Naive thymus-derived CD8-positive, alpha-beta T cell (primary cell): ENCODE measurements at places on chromosomes 11 and 22.

DNA sequence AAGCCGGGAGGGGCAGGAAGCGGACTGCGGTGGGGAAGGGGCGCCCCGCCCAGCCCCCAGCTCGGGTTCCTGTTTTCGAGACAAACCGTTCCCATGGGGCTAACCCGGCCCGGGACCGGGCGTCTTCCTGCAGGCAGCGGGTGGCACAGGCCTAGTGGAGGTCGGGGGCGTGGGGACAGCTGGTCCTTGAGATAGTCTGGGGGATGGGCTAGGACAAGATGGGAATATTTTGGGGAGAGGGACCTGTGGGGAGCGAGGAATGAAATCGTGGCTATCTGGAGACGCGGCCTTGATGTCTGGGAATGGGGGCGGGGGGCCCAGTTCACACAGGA, 1.2 kb upstream of the RASGRP2 start:
- H3K36me3 ChIP-seq, result peaks cover 32% of the 10 kb centered on the region
- H3K27me3 ChIP-seq, result peaks cover 2% of the 10 kb centered on the region
- peak; percentile 72 for DNase-seq
- peak overlapping the region; percentile 99 for H3K27ac ChIP-seq
- peaks cover 28% of the 10 kb centered on the region for H3K4me1 ChIP-seq
- peak overlapping the region; percentile 100 for H3K4me3 ChIP-seq

GRCh38 chr11:117822074-117823033, 2.2 kb downstream of the FXYD2 start:
- H3K27me3 ChIP-seq, result no peaks in the 10 kb centered on the region
- peak overlapping the region; percentile 59 for H3K27ac ChIP-seq
- H3K4me3 ChIP-seq, result peak overlapping the region; percentile 54
- peaks cover 3% of the 10 kb centered on the region for H3K36me3 ChIP-seq
- DNase-seq, result peak; percentile 43

- H3K27me3 ChIP-seq, result no peaks in the 10 kb centered on the region
- peak overlapping the region; percentile 93 for H3K27ac ChIP-seq
- H3K36me3 ChIP-seq, result no peaks in the 10 kb centered on the region
- peak; percentile 41 for DNase-seq
These were observed 1.4 kb upstream of the DPP3 start for GRCh38 chr11:66478729-66479393.

- H3K4me3 ChIP-seq, result no peak overlapping the region
- no peaks in the 10 kb centered on the region for H3K27me3 ChIP-seq
- no peak for DNase-seq
- peaks cover 14% of the 10 kb centered on the region for H3K4me1 ChIP-seq
- H3K27ac ChIP-seq, result no peak overlapping the region
These were observed 2.9 kb downstream of the THYN1 start for GRCh38 chr11:134250246-134250645.

GRCh38 chr11:16841481-16841880, 103.0 kb downstream of the C11orf58 start:
- no peaks in the 10 kb centered on the region for H3K27me3 ChIP-seq
- H3K36me3 ChIP-seq, result no peaks in the 10 kb centered on the region
- no peak overlapping the region for H3K4me3 ChIP-seq

DNA sequence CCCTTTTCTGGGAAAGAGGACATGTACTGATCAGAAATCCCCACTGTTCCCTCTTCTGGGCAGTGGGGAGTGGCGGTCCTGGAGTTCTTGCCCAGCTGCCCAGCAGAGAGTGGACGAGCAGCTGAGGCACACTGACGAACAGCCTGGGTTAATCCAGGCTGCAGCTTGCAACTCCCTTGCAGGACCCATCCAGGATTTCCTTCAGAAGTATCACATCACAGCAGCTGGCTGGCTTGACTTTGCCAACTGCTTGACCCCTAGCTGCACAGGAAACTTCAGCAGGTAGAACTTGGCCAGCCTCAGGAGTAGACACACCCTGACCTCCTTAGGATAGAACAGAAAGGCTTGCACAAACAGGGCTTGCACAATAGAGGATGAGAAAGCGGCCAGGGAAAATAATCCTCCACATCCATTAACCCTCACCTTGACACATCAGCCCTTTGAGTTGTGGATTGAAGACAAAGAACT, 27.9 kb upstream of the FZD4 start:
- no peak for DNase-seq
- no peaks in the 10 kb centered on the region for H3K4me1 ChIP-seq
- no peak overlapping the region for H3K27ac ChIP-seq
- H3K27me3 ChIP-seq, result no peaks in the 10 kb centered on the region
- no peaks in the 10 kb centered on the region for H3K36me3 ChIP-seq

- no peak for DNase-seq
- H3K27me3 ChIP-seq, result no peaks in the 10 kb centered on the region
- no peak overlapping the region for H3K27ac ChIP-seq
- H3K36me3 ChIP-seq, result no peaks in the 10 kb centered on the region
- H3K4me3 ChIP-seq, result no peak overlapping the region
- H3K4me1 ChIP-seq, result peaks cover 8% of the 10 kb centered on the region
These were observed 29.7 kb downstream of the GNB1L start for GRCh38 chr22:19824926-19825339.

GRCh38 chr11:4851033-4851432, 2.0 kb upstream of the OR51S1 start:
- H3K4me3 ChIP-seq, result no peak overlapping the region
- H3K27ac ChIP-seq, result no peak overlapping the region

DNA sequence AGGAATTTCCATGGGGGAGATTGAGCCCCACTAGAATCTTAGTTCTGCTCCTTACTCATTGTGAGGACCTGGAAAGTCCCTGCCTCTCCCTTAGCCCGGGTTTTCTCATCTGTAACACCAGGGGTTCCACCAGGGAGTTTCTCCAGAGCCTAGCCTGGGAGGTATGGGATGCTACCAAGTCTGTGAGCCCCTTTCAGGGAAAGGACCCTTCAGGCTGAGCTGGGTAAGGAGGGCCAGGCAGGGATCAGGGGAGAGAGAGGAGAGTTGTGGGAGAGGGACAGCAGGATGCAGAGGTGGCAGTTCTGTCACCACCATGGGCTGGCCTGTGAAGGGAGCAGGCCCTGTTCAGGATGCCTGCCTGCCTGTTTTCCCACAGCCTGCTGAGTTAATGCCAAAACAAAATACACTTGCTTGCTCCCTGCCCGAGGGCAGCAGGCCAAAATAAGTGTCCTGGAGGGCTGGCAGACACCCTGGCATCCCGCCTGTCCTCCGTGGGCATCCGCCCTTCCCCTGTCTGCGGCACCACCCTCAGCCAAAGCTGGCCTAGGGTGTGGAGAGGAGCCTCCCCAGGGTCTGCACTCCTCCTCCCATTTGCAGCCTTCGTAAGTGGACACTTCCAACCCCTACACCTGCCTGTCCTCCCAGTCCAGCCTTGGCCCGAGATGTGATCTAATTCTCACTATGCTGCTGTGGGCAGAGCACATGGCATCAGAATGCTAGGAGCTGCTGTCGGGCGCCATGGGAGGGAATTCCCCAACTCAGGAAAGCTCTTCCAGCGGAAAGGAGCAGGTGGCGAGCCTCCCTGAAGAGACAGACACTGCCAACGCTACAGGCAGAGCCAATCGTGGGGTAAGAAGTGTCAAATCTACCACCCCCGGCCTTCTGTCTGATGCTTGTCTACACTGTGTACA, 5.9 kb upstream of the FCHSD2 start:
- H3K27me3 ChIP-seq, result no peaks in the 10 kb centered on the region
- H3K4me1 ChIP-seq, result peaks cover 91% of the 10 kb centered on the region
- DNase-seq, result no peak
- H3K36me3 ChIP-seq, result no peaks in the 10 kb centered on the region
- H3K27ac ChIP-seq, result no peak overlapping the region

DNA sequence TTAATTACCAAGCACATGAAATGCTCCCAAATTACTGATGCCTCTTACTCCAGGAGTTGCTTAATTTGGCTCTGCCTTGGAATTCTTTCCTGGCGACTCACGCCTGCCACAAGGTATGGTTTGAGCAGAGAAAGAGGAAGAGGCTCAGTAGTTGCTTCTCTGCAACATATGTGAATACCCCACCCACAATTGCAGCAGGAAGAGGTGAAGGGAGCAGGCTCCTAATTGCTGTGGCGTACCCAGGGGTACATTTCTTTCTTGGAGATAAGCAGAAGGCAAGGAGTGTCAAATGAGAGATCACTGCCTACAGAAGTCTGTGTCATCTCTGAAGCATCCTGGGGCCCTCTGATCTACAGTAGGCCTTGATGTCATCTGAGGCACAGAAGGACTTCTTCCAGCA, 10.6 kb upstream of the NNMT start:
- H3K27ac ChIP-seq, result no peak overlapping the region
- H3K27me3 ChIP-seq, result no peaks in the 10 kb centered on the region
- DNase-seq, result no peak
- H3K36me3 ChIP-seq, result no peaks in the 10 kb centered on the region
- no peaks in the 10 kb centered on the region for H3K4me1 ChIP-seq

GRCh38 chr11:116641561-116642045, 131.2 kb downstream of the BUD13 start:
- no peak overlapping the region for H3K27ac ChIP-seq
- H3K4me3 ChIP-seq, result no peak overlapping the region
- no peaks in the 10 kb centered on the region for H3K4me1 ChIP-seq

- peaks cover 10% of the 10 kb centered on the region for H3K27me3 ChIP-seq
- H3K4me1 ChIP-seq, result no peaks in the 10 kb centered on the region
- no peak overlapping the region for H3K27ac ChIP-seq
- no peak for DNase-seq
These were observed 57.3 kb downstream of the TP53I11 start for GRCh38 chr11:44893308-44893822.

- H3K4me1 ChIP-seq, result no peaks in the 10 kb centered on the region
- H3K27ac ChIP-seq, result no peak overlapping the region
- H3K36me3 ChIP-seq, result no peaks in the 10 kb centered on the region
- no peak for DNase-seq
These were observed 16.4 kb upstream of the OR5AL1 start for GRCh38 chr11:56396047-56396446.

DNA sequence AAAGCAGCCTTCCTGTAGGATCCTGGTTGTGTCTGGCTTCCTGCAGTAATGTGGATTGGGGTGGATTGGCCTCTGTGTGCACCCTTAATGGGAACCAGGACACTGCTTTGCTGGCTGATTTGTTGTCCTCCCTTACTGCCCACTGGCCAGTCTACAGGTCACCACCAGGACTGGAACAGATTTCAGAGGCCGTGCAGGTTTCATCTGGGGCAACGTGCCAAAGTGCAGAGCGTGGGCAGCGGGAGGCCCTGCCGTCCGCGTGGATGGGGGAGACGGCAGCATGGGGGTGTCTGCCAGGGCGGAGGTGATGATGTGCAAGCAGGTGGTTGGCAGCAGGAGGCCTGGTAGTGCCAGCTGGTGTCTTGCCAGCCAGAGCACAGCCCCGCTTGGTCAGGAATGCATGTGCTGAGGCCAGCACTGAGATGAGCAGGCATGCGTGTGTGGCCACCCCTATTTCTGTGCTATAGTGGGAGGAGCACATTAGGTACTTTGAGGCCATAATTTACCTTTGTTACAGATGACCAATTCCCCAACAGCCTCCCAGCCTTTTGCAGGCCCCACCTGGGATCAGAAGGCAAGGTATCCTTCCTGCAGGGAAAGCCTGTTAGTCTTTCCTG, 24.3 kb downstream of the BCR start:
- DNase-seq, result no peak
- peaks cover 40% of the 10 kb centered on the region for H3K36me3 ChIP-seq
- no peak overlapping the region for H3K27ac ChIP-seq
- no peak overlapping the region for H3K4me3 ChIP-seq
- H3K27me3 ChIP-seq, result no peaks in the 10 kb centered on the region

DNA sequence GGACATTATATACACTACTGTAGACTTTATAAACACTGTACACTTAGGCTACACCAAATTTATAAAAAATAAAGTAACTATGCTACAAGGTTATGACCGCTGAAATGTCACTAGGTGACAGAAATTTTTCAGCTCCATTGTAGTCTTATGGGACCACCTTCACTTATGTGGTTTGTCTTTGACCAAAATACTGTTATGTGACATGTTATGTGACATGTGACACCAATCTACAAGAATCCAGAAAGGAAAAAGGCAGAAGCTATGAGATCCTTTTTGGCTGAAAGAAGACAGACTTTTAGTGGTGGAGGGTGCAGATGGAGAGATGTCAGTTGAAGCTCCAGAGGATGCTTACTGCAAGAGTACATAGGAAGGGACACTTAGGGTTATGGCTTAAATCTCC, 1378.4 kb upstream of the TENM4 start:
- H3K4me3 ChIP-seq, result no peak overlapping the region
- H3K4me1 ChIP-seq, result peaks cover 3% of the 10 kb centered on the region
- DNase-seq, result no peak
- H3K27ac ChIP-seq, result no peak overlapping the region
- no peaks in the 10 kb centered on the region for H3K27me3 ChIP-seq
- H3K36me3 ChIP-seq, result no peaks in the 10 kb centered on the region

GRCh38 chr11:93407777-93408401, 77.3 kb downstream of the DEUP1 start:
- H3K27ac ChIP-seq, result no peak overlapping the region
- H3K27me3 ChIP-seq, result no peaks in the 10 kb centered on the region
- no peaks in the 10 kb centered on the region for H3K4me1 ChIP-seq

DNA sequence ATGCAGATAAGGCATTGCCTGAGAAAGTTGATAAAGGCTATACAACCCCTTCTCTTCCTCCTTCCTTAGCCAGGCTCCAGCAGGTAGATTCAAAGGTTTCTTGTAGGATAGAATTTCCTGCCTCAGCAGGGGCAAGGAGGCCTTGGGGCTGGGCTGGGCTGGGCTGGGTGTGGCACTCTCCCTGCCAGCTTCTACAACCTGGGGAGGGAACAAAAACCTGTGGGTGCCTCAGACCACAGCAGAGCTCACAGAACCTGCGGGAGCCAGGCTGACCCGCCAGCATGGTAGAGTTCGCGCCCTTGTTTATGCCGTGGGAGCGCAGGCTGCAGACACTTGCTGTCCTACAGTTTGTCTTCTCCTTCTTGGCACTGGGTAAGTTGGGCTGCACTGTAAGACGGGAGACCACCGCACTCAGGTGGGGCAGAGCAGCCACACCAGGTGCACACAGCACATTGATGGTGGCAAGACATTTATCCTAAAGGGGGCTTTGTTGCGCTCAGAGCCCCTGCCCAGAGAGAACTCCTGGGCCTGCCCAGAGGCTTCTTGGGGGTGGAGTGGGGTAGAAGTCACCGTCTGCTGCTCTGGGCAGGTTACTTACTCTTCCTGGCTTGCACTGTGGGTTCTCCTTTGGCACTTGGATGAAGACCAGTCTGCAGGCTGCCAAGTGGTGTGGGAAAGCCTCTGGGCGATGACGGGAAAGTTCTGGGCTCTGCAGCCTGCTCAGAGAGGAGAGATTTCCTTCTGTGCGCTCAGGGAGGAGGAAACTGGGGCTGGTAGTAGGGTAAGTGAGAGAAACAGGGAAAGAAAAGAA, at the start of gene MOGAT2:
MOGAT2 (plus strand) TSS at position 231 of the 811 bp plus-strand sequence; CDS start at position 282, 51 bp downstream.
- H3K36me3 ChIP-seq, result no peaks in the 10 kb centered on the region
- no peak within 1 kb of the TSS for H3K4me3 ChIP-seq
- H3K27me3 ChIP-seq, result peaks cover 5% of the 10 kb centered on the region
- no peak within 1 kb of the TSS for H3K27ac ChIP-seq
